ENCODE measurements at places on chromosomes 7 and 10.

- DNase-seq: no peak
Observed at GRCh38 chr7:127618775-127619174, 833 bp upstream of the PAX4 start.

DNA sequence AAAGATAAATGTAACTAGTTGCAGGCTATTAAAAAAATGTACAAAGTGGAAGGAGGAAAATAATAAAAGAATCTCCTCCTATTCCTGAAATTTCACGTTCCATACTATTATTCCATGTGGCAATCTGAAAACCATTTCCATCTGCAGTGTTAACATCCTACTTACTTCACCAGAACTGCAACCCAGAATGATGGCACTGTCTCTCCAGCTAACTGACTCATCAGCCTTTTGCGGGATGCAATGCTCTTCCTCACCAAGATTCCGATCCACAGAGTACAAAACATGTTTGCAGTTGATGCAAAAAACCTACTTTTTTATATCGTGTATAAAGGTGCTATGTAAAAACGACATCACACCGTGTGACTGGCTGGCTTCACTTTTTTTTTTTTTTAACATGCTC lies 50.8 kb downstream of the ESYT2 start:
- peak; percentile 46 for DNase-seq

GRCh38 chr10:12906051-12906541 lies 95.4 kb downstream of the CCDC3 start:
- no peak for DNase-seq

DNA sequence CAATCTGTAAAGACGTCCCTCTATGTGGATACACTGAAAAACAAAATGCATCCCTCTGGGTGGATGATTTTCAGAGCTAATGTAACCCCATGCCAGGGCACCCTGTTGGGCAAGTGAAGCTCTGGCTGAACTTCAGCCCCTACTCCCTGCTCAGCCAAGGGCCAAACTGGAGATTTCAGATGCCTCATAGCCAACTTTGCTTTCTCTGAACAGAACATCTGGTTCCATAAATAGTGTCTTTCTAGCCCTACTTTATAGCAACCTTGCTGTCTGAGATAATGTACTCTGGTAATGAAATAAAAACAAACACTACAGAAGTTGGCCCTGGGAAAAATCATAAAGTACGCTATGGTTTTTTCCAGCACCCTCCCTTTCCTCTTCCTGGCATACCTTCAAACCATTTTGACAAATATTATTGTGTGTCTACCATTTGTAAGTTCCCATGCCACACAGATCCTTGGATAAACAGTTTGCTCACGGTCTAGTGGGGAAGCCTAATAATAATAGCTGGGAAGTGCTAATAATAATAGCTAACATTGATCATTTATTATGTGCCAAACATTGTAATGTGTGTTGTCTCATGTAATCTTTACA lies 3.4 kb downstream of the ENTPD1 start:
- DNase-seq: no peak

DNA sequence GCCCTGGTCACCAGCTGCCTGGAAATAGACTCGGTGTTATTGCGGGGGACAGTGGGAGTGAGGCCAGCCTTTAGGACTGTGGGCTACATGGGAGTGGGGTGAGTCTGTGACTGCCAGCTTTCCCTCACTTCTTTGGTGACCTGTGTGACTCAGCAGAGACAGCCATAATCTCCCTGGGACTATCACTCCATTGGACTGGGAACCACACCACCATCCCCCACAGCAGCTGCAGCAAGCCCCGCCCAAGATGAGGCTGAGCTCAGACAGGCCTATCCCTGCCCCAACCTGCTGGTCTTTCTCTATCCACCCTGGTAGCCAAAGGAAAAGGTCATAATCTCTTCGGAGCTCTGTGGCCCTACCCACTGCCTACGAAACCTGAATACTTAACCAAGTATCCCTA lies 263.2 kb downstream of the FZD1 start:
- DNase-seq: no peak

- DNase-seq: no peak
Observed at GRCh38 chr10:28317760-28318159, 14.9 kb upstream of the MPP7 start.

- no peak for DNase-seq
Observed at GRCh38 chr7:108479118-108479517, 22.9 kb upstream of the NRCAM start.

- no peak for DNase-seq
Observed at GRCh38 chr7:85796956-85797355, 610.1 kb upstream of the SEMA3D start.

GRCh38 chr7:24767878-24768569 lies 10.8 kb upstream of the GSDME start:
- DNase-seq: no peak

DNA sequence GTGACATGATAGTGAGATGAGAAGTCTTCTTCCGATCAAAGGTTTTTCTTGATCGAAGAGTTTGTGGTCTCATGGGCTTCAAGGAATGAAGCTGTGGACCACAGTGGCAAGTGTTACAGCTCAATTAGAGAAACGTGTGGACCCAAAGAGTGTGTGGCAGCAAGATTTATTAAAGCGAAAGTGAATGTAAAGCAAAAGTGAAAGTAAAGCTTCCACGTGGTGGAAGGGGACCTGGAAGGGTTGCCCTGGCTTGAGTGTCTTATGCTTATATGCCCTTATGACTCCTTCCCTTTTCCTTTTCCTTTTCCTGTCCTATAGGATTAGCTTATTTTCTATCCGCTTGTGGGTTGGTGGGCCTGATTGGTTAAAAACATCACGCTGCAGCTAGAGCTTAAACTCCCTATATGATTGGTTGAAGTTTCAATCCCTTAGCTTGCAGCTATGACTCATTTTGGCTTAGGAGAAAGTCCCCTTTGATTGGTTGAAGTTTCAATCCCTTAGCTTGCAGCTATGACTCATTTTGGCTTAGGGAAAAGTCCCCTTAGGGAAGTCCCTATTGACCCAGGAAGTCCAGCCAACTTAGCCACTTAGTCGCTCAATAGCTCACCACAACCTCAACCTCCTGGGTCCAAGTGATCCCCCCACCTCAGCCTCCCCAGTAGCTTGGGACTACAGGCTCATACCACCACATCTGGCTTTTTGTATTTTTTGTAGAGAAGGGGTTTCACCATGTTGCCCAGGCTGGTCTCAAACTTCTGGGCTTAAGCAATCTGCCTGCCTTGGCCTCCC lies 34.7 kb downstream of the MRPS24 start:
- DNase-seq: no peak

DNA sequence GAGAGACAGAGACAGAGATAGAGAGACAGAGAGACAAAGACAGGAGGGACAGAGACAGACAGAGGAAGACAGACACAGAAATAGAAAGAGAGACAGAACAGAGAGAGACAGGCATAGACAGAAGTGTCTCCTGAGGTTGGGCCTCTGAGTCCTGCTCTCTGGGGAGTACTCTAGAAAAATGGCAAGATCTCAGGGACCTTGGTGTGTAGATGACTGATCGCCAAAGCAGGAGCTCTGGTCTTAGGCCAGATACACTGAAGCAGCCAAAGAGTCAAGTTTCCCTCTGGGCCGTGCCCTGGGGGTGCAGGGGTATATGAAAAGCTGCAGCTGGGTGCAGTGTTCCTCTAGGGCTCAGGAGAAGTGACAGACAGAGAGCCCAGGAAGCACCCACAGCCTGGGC lies 176.6 kb upstream of the TNS3 start:
- DNase-seq: no peak

DNA sequence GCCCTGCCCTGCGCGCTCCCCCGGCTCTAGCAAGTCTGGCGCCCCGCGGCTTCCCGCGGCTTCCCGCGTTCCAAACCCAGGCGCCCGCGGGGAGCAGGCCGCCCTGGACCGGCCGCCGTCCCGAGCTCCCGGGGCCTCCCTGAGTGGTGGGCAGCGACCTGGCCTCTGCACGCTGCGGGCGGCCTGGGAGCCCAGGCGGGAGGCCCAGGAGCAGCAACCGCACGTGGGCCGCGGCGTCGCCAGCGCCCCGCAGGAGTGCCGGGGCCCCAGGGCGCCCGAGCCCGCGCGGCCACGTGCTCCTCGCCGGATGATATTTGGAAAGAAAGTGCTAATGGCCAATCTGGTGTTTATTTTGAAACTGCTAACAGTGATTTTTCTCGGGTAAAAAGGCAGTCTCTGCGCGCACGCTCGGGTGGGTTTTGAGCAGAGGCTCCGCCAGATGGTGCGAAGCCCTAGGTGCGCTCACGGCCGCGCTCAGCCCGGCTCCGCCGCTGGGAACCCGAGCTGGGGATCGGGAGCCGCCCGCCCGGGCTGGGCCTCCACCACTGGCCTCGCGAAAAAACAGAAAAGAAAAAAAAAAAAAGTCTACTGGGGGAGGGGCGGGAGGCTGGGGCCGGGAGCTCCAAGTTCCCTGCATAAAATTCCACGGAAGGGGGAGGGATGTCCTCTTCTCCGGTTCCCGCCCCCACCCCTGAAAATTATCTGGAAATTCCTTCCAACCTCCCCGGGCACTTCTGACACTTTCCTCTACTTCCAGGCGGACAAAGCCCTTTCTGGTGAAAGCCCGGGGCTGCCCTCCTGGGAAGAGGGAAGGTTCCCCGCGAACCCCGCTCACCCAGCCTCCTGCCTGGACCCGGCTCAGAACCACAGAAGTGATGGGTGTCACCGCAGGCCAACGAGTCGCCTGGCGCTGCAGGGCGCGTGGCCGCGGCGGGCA lies 4.3 kb downstream of the EBF3 start:
- no peak for DNase-seq

DNA sequence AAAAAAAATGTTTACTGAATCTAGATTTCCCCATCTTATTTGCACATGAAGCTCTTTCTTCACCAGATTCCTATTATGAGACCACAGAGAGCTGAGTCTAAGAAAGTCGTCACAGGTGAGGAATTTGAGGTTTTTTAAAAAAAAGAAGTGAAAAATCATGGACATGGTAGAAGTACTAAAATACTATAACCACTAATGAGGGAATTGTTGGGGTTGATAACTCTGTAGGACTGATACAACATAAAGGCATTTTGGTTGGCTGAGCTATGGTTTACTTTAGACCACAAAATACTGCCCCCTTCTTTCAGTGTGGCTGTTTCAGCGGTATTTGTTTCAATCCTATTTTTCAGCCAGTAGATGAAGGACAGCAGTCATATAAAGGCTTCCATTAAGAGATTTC lies 1111.3 kb downstream of the TYW1 start:
- peak; percentile 13 for DNase-seq

- DNase-seq: no peak
Observed at GRCh38 chr7:106045139-106045538, 67.0 kb downstream of the SYPL1 start.

GRCh38 chr7:148930335-148930734 lies 46.2 kb upstream of the EZH2 start:
- DNase-seq: no peak

DNA sequence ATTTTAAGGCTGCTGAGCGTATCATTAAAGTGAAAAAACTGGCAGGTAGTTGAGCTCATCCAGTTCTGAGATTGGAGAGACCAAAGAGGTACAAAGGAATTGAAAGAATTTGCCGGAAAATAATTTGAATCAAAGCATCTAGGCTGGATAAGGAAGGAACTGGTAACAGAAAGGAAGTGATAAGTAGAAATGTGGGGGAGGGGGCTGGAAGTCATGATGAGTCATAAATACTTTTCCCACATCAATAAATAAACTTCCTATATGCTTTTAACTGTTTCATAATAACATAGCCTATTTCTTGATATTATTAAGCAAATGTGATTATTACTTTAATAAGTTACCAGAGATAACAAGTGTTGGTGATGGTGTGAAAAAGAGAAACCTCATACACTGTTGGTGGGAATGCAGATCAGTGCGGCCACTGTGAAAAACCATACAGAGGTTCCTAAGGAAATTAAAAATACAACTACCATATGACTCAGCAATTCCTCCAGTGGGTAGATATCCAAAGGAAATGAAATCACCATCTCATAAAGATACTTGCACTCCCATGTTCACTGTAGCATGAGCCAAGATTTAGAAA lies 27.0 kb downstream of the ZNF438 start:
- DNase-seq: peak; percentile 44

- DNase-seq: no peak
Observed at GRCh38 chr10:96367470-96367869, 8.7 kb upstream of the OPALIN start.

DNA sequence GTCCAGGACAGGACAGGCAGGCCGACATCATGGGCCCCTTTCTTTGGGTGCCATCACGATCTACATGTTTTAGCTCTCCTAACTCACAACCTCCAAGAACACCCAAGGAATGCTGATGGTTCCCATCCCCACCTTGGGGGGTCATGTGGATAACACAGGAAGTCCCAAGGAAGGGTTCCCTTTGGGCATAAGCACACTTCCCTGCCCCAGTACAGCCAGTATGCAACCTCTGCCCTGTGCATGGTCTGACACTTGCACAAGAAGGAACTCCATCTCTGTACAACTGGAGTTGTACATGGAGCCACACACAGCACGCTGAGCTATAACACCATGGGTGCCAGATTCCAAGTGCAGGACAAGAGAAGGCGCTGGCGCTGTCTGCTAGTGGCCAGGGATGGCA lies 11.0 kb downstream of the MAT1A start:
- DNase-seq: no peak

GRCh38 chr7:91962419-91962818 lies 21.8 kb downstream of the AKAP9 start:
- DNase-seq: no peak

DNA sequence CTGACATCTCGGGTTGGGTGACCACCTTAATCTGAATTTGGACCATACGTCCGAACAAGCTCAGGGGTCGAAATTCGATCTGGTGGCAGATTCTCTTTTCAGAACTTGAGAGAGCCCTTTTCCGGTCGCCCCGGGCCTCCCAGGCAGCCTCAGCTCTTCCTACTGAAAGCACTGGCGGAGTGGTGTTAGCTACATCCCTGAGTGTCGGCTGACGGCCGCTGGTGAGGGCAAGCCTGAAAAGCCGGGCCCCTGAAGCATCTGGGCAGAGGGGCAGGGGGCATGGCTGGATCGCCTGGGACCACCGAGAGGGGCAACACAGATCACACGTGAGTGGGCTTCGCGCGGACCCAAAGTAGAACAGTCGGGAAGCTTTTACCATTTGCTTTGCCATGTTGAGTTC lies 116.1 kb downstream of the SMURF1 start:
- DNase-seq: no peak

DNA sequence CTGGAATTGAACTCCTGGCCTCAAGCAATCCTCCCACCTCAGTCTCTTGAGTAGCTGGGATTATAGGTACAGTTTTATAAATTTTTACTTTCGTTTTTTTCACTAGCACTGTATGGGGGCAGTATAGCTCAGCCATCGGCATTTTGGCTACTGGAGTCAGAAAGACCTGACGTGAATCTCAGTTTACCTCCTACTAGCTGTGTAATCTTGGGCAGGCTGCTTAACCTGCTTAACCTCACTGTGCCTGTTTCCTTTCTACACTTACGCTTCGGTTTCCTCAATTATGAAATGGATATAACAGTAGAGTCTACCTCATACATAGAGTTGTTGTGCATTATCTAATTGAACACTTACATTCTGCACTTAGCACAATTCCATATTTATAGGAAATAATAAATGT lies 16.7 kb downstream of the STN1 start:
- DNase-seq: no peak

- DNase-seq: no peak
Observed at GRCh38 chr7:77360104-77360503, 56.0 kb downstream of the GSAP start.
